NCI-H1436 treated with DMSO at 0.1 percent for 48 hours (cell line): ENCODE measurements at places on chromosomes 7 and 10.

- DNase-seq, result no peak
Observed at GRCh38 chr7:120030876-120031275, 242.1 kb upstream of the KCND2 start.

GRCh38 chr10:15859906-15860691 is at the start of gene MINDY3:
Gene MINDY3, minus strand, starts transcription at chr10:15860507. Its CDS starts 208 bp downstream, at chr10:15860299.
- DNase-seq, result peak; percentile 8

DNA sequence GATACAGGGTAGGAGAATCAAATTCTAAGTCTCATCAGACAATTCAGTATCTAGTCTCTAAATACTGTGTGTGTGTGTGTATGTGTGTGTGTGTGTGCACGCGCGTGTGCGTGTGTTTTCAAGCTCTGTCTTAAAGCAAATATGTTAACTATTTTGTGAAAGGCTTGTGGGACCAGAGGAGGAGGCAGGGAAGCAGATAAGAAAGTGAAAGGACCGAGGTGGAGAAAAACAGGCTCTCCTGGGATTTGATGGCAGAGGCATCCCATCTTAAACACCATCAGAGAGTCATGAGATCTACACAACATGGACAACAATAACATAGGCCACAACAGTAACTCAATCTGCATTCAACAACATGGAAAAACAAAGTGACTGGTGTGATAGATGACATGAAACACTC is 67.1 kb downstream of the PIP4K2A start:
- no peak for DNase-seq

DNA sequence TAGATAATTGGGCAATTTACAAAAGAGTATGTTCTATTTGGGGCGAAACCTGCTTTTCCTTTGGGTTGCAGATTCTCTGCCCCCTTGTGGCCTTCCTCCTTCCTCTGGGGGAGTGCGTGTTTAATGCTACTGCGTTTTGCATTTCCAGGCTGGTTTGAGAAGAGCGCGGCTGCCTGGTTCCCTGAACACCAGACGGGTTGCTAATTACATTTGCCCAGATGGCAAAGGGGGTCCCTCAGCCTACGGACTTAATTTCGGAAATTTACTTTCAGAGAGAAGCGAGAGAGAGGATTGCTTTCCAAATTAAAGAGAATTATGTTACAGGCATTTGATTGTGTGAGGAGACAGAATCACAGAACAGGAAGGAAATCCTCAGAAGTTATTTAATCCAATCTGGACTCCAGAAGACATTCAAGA is 91.9 kb upstream of the JAZF1 start:
- DNase-seq, result no peak

GRCh38 chr7:489876-490275 is 29.8 kb downstream of the PDGFA start:
- no peak for DNase-seq

GRCh38 chr7:100509231-100509630 is 25.5 kb downstream of the NYAP1 start:
- no peak for DNase-seq

DNA sequence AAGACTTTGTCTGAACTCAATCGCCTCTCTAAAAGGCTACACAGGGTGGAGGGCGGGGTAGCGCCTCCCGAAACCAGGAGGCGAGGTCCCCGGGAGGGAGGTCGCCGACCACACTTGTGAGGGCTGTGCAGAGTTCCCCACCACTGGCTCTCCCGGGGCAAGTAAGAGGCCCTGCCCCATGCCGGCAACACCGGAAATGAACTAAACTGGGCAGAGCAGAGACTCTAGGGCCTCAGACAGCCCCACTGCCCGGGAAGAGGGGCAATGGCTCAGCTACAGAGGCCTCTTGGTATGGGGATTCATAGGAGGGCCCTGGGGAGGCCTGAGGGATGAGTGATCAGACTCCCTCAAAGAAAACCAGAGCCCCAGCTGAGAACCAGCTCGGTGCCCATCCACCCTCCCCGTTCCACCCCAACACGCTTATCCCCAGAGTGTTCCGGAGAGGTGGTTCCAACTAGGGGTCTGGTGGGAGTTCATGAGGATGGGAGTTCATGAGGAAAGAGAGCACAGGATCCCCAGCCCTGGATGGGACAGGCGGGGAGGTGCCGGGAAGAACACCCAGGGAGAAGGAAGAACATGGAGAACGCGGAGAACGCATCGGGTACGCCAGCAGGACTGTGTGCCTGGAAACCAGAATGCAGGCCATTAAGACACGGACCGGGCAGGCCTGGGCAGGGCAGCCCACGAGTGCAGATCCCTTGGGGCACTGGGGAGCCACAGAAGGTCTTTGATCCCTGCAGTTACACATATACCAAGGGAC is 89.4 kb upstream of the MYL10 start:
- no peak for DNase-seq

DNA sequence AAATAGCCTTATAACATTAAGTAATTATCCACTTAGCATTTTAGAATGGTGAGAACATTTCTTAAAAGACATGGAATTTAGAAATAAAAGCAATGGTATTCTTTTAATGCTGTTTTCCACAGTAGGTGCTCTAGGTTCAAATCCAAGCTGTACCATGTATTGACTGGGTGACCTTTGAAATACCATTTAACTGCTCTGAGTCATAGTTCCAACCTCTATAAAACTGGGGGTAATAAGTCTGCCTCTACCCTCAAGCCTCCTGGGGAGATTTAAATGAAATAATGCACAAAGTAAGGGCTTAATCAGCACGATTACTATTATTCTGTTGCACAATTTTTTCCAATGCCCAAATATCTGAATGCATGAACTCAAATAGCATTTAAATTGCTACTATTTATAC is 236.4 kb upstream of the CCDC6 start:
- DNase-seq, result no peak

DNA sequence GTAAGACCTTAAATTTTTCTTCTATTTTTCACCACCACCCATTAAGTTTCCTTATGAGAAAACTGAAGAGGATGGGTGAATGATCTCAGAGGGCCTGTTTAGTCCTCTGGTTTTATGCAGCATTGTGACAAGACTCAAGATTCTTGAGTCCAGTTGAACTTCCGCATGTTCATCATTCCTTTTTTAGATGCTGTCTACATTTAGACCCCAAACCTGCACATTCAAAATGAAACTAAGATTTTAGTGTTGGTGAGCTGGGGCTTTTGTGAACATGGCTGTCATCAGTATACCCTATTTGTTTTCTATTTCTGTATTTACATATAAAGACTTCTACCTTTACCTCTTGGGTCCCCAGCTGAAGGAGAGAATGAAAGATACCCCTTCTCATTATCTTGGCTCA is 31.1 kb downstream of the NET1 start:
- no peak for DNase-seq

DNA sequence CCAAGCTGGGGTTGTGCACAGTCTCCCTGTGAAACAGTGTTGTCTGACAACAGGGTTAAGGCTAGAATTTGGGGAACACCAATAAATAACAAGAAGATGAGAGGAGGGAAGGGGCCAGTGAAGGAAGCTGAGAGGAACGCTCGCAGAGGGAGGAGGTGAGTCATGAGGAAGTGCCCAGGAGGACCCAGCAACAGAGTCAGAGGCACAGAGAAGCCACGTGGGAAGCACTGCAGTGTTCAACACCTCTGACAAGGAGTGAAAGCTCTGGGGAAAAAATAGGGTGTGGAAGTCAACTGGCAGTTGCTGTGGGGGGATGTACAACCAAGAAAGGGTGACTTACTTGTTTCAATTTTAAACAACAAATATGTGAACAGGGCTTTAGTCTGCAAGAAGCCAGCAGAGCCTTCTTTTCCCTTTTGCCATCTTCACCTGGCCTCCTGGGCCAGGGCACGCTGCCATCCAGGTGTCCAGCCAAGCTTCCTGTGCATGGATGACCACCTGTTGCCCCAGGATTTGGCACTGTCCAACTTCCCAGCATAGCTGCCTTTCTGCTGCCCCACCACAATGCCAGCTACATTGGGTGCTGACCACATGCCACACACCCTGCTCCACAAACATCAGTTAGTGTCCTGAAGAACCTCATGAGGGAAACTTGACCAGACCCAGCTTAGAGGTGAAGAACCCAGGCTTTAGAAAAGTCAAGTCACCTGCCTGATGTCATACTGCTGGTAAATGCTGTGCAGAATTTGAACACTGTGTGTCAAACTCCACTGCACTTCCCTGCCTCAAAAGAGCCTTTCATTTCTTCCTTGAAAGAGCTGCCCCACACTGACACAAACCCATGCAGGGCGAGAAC is 69.6 kb downstream of the ATXN7L1 start:
- DNase-seq, result no peak

DNA sequence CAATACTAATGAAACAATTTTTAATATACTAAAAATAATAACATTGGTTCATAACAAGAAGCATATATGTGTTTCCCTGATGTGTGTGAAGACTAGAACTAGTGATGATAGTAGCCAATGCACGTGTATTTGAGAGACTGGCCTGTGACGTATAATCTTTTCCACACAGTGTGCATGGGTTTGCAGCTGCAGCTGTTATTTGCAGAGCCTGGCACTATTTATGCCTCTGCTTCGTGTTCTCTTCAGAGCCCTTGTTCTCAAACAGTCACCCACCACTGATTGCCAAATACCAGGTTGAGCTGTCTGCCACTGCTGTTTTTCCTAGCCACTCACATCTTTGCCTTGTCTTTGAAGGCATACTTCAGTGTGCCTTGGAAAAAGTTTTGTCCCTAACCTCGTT is 531.7 kb downstream of the ETV1 start:
- DNase-seq, result no peak

GRCh38 chr10:24152270-24152669 is 56.7 kb upstream of the KIAA1217 start:
- no peak for DNase-seq

DNA sequence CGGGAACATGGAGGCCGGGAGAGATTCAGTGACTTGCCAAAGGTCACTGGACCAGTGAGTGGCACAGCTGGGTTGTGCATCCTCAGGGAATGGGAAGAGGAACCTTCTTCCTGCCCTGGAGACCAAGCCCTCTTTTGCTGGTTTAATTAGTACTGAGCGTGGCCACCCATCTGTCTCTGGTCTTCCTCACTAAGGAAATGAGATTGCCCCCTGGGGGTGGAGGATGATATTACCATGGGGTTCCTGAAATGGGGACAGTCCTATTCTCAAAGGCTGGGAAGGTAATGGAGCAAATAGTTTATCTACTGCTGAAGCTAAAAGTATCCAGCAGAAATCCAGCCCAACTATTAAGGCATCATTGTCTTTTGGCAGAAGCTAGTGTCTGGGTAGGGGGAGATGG is 98.6 kb upstream of the FGFR2 start:
- DNase-seq, result no peak

DNA sequence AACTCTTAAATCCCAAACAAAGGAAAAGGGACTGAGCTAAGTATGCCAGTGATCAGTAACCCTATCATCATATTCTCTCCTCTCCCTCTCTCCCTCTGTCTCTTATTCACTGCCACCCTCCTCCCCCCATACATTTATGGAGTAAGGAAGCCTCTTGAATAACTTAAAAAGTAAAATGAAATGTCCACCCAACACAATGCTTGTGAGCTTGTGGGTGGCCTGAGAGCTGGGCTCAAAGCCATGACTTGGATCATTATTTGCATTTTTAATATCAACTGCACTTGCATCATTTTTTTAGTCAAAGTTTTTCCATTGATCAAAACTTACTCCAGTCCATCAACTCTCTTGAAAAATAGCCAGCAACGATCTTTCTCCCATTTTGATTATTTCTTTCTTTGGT is 46.8 kb downstream of the FAM107B start:
- DNase-seq, result no peak

- DNase-seq, result no peak
Observed at GRCh38 chr10:16999665-17000451, 129.8 kb downstream of the CUBN start.

GRCh38 chr7:18693816-18694215 is 198.3 kb downstream of the HDAC9 start:
- DNase-seq, result no peak

DNA sequence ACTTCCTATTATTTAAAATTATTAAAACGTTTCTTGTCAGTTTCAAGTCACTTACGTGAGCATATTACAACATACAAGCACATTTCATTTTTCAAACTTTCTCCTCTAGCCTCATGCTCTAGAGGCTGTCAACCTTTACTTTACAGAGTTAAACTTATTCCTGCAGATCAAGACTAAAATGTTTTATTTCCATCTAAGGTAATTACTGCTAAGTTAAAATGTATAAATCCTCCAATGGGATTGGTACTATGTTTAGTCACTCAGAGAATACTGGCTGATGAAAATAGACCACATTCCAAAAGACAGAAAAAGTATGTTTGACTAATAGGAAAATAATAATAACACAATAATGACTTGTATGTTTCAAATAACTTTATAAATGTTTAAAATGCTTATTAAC is 8.4 kb upstream of the TRDMT1 start:
- DNase-seq, result no peak

GRCh38 chr10:71331736-71332135 is 12.7 kb downstream of the SLC29A3 start:
- no peak for DNase-seq

DNA sequence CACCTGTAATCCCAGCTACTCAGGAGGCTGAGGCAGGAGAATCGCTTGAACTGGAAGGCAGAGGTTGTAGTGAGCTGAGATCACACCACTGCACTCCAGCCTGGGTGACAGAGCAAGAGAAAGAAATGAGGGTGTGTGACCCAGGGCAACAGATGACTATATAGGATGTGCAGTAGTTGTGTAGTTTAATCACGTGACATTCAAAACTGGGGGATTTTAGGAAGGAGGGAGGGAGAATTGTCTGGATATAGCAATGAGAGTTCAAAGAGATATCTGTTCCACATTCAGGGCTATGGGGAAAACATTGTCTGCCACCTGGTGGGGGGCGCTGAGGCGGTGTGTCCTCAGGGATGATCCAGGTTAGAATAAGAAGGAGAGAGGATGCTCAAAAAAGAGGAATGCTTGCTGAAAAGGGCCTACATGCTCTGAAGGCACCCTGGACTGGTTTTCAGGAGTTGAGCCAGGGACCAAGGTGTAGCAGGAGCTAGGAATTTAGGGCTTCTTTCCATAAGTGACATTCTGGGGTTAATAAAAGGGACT is 7.8 kb upstream of the ZYX start:
- DNase-seq, result no peak

GRCh38 chr7:127900732-127901685 is 130.2 kb downstream of the LRRC4 start:
- no peak for DNase-seq

DNA sequence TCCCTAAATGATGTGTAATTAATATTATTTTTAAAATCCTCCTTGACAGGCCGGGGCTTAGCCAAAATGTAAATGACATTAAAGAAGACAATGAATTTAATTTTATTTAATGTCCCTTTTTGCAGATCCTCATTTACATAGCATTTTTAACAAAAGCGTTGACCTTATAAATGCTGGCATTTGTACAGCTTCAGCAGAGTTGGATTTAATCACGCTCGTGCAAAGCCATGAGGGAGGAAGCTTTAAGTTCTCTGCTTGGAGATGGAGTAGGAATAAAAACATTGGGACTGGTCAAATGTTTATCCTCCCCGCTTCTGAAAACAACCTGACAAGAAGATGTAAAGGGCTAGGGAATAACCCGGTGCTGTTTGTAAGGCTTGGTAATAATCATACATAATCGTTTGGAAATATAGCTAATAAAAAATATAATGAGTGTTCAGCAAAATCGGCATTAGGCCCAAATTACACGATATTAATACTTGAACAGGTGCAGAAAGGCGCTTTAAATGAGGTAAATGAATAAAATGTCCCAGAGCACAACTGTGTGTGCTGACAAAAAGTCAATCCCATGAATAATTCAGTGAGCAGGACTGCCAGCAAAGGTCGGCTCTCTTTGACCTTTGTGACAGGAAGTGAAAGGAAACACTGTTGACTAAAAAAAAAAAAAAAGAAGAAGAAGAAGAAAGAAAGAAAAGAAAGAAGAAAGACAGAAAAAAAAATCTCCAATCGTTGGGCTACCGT is 11.5 kb downstream of the EBF3 start:
- no peak for DNase-seq
